ENCODE measurements at places on chromosomes 2 and 18.

- peak; percentile 54 for DNase-seq
Measured at GRCh38 chr2:36355151-36355889, at the start of gene CRIM1. Gene CRIM1, plus strand, starts transcription at chr2:36355778. Its CDS starts 515 bp downstream, at chr2:36356293.

DNA sequence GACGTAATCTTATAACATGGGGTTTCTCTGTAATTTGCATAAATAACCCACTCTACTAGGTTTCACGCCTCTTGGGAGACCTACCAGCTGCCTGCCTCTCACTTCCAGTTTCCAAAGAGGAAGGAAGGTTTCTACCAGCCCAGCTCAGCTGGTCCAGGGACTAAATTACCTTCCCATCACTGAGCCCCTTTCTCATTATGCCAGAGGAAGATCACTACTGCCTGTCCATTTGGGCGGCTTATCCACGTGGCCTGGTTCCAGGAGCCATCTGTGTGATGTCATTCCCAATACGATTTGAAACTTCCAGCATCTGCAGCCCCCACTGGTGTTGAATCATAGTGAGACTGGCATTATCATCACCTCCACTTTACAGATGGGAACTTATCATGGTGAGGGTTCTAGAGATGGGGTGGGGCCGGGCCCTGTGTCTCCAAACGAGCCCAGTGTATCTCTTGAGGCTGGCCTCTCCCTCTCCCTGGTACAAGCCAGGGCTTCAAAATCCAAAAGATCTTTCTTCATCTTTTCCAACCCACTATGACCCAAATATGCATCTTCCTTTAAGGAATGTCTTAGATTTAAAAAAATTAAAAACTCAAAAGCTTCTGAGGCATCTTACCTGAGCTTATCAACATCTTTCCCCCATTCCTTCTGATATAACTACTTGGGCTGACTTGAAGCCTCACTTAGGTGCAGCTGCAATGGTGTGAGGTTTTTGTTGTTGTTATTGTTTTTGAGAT lies 140.8 kb downstream of the DDX1 start:
- no peak for DNase-seq

DNA sequence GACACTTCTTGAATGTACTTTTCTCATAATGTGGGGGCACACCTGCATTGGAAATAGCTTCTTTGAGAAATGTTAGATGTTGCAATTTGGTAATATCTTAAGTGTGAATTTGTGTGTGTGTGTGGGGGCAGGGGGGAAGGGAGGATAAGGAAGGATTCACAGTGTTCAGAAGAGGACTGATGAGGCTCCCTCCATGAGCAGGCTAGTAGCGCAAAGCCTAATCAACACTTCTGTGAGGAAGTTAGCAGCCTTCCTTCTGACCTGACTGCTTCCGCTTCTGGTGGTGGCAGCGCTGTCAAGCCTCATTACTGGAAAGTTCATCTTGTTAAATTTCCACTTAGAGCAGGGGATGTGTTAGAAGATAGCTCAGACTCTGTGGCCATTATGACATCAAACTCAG lies 295.4 kb upstream of the SPRED2 start:
- no peak for DNase-seq

DNA sequence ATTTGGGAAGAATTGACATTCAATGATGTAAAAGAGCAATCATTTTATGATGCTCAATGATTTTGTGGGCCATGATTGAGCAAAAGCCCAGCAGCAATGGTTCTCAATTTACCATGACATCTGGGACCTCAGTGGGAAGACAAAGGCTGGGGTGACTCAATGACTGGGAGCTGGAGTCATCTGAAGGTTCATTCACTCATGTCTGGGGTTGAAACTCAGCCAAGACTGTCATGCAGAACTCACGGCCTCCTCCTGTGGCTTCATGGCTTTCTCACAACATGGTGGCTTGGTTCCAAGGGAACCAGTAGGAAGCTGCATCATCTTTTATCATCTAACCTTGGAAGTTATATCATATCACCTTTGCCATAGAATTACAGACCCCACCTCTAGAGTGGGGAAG lies 45.1 kb upstream of the CD226 start:
- DNase-seq = no peak

- peak; percentile 56 for DNase-seq
Measured at GRCh38 chr18:48975817-48976649, 25.3 kb upstream of the SMAD7 start.

DNA sequence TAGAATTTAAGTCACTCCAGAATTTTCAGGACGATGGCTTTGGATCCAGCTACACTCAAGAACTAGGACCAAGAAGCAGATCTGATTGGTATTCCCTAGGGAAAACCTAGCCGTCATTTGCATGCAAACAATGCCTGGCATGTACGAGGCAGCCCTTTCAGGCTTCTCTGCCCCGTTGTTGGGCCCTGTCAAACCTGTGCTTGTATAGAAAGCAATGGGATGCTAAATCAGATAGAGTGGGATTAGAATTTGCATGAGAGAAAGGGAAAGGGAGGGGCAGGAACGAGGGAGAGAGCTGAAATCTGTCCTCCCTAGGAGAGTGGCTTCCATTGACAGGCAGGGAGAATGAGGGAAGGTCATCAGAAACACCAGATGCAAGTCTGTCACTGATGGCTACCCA lies 28.6 kb downstream of the ARID5A start:
- DNase-seq = no peak

GRCh38 chr2:85194780-85195480 lies 61.7 kb downstream of the TCF7L1 start:
- no peak for DNase-seq

DNA sequence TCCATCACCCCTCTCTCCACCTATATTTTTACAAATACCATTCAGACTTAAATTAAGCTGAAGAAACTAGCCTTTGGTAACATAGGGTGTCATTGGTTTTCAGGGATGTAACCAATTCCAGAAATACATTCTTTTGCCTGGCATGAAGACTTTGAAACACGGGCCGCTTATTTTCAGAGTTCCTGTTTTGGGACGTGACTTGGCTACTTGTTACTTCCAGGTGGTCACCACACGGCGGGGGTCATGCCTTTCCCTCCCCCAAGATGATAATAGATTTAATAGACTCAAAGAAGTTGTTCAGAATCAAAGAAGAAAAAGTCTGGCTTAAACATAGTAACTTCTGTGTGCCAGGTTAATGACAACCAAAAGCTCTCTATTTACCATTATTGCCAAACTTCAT lies 110.6 kb downstream of the SEPTIN10 start:
- DNase-seq = no peak

- DNase-seq = no peak
Measured at GRCh38 chr2:130882111-130882690, 45.5 kb downstream of the ARHGEF4 start.

DNA sequence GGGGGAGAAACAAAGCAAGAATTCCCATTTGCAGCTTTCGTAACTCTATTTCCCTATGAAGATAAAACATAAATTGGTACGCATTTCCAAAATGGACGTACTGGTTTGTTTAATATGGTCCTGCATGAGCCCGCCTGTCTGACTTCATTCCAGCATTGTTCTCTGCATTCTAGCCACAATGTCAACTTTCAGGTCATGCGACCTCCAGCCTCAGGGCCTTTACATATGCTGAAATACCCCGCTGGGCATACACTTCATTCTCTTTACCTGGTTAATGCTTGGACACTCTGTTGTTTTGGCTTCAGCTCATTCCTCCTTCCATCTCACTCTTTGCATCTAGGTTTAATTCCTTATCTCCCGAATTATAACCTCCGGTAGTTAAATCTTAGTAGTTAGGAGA lies 103.7 kb upstream of the DNMT3A start:
- DNase-seq = no peak

DNA sequence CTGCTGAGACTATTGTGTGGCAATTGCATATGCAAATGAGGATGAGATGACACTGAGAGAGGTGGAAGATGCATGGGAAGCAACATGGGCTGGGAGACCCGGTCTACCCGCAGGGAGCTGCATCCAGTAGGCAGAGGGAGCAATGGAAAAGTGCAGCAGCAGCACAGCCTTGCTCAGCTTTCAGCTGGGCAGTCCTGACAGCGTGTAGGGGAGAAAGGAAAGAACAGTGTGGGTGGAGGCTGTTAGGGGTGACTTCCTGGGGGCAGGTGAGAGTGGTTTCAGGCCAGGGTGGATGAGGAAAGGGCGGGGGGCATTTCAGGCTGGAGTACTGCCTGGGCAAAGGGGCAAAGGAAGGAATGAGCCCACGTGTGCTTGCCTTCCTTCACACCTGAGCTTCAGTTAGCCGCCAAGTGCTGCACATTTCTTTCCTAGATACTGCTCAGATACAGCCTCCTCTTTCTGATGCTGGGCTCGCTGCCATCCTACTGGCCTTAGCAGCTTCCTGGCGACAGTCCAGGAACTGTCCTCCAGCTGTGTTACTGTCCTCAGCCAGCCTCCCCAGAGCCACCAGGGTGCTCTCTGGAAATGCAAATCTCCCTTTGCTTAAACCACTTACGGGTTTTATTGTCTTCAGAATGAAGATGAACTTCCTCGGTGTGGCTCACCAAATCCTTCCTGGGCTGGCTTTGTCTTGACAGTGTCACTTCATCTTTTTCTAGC lies 276.3 kb downstream of the TSN start:
- DNase-seq = no peak

GRCh38 chr2:29719639-29720038 lies 201.7 kb downstream of the ALK start:
- no peak for DNase-seq

DNA sequence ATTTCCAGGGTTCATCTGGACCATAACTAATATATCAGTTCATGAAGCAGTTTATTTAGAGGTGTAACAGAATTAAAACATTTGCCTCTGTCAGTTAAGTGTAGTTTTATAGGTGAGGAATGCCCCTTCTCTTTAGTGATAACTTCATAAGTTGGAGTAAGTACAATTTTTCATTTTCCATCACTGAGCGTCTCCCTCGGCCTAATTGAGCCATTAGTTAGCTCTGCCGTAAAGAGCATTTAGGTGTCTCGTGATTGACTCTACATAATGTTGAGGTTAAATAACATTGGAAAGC lies 88.4 kb downstream of the UGGT1 start:
- no peak for DNase-seq

DNA sequence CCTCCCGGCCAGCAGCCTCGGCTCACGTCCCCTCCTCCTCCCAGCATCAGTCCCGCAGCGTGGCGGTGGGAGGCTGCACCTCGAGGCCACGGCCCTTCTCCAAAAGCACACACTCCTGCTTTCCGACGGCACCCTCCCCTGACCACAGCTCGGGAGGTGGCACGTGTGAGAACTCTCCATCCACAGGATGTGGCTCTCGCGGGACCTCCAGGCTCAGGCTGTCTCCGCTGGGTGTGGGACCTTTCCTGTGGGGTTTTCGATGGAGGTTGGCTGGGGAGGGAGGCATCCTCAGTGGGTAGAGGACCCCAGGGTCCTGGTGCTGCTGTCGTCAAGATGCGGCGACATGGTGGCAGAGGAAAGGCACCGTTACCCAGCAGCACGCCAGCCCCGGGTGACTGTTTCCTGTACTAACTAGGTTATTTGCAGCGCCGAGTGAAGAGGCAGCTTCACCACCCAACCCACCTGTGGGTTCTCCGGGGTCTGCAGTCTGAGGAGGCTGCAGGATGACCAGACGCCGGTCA lies 42.8 kb upstream of the KCNG2 start:
- DNase-seq = no peak

- DNase-seq = no peak
Measured at GRCh38 chr2:152175012-152175367, 573 bp downstream of the STAM2 start.

All from CD4-positive, alpha-beta T cell treated with Interleukin-1 beta for 1 hour (primary cell).